ENCODE measurements at places on chromosomes 16 and 17.
A peak's percentile ranks its signal among the peaks of the same experiment; 100 is the strongest.

- DNase-seq = peak; percentile 56
Measured at GRCh38 chr17:39196808-39197291, 619 bp downstream of the CACNB1 start.

DNA sequence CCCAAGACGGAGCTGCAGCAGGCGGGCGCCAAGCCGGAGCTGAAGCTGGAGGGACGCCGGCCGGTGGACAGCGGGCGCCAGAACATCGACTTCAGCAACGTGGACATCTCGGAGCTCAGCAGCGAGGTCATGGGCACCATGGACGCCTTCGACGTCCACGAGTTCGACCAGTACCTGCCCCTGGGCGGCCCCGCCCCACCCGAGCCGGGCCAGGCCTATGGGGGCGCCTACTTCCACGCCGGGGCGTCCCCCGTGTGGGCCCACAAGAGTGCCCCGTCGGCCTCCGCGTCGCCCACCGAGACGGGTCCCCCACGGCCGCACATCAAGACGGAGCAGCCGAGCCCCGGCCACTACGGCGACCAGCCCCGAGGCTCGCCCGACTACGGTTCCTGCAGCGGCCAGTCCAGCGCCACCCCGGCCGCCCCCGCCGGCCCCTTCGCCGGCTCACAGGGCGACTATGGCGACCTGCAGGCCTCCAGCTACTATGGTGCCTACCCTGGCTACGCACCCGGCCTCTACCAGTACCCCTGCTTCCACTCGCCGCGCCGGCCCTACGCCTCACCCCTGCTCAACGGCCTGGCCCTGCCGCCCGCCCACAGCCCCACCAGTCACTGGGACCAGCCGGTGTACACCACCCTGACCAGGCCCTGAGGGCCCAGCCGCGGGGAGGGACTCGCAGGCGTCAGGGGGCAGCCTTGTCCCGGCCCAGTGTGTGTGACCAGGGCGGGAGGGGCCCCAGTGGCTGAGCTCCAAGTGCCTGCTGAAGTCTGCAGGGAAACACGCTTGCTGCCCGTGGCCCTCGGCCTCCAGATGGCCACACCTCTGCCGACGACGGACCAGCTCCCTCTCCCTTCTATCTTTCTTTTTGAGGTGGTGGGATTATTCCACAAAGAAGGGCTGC is 3.4 kb downstream of the SOX8 start:
- DNase-seq = no peak

DNA sequence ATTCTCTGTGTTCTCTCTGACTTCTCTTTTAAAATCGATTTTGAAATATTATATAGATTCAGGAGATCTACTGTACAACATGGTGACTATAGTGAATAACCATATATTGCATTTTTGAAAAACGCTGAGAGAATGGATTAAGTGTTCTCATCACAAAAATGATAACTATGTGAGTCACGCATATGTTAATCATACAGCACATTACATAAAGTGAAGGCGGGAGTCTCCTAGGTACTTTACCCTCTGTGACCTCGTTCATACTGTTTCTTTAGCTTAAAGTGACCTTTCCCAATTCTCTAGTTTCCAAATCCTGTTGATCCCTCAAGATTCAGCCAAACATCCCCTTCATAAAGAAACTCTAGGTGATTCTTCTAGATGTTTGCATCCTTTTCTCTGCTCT is 3.1 kb upstream of the KRTAP3-2 start:
- peak; percentile 74 for DNase-seq

DNA sequence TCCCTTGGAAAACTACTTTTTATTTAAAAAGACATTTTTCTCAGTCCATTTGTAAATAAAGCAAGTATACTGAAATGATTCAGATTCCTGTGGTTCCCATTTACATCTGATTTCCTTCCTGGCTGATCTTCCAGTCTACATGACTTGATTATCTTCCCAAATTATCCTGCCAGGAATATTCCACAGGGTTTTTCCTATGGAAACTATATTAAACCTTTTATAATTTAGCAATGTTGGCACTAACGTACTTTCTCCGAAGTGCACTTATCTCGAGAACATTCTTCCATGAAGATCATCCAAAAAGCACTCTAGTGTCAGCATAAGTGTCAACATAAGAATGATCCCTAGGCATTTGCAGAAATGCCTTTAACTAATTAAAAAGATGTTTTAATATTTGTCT is 347.7 kb upstream of the KIF2B start:
- DNase-seq = peak; percentile 10

- DNase-seq = no peak
Measured at GRCh38 chr17:63483655-63484575, 7.1 kb downstream of the ACE start.

DNA sequence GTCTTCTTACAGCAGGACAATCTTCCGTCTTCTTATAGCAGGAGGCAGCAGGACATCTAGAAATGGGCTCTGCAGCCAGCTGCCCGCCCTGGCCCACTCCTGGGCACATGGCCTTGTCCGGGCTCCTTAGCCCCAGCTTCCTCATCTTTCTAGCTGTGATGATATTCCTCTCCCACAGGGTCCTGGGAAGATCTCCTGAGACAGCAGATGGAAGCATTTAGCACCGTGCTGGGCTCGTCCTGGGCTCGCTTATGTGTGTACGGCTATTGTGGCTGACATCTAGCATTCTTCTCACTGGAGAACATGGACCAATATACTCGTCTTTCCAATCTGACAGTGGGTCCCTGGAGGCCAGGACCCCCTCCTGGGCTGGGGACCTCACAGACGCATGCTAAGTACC is 48.5 kb downstream of the TIMM22 start:
- no peak for DNase-seq
